Stimulated activated CD8-positive, alpha-beta memory T cell treated with anti-CD3 and anti-CD28 coated beads, Interleukin-15, amount 100 ng/mL, for 4 hours (primary cell): ENCODE measurements at places on chromosomes 1 and 21.

DNA sequence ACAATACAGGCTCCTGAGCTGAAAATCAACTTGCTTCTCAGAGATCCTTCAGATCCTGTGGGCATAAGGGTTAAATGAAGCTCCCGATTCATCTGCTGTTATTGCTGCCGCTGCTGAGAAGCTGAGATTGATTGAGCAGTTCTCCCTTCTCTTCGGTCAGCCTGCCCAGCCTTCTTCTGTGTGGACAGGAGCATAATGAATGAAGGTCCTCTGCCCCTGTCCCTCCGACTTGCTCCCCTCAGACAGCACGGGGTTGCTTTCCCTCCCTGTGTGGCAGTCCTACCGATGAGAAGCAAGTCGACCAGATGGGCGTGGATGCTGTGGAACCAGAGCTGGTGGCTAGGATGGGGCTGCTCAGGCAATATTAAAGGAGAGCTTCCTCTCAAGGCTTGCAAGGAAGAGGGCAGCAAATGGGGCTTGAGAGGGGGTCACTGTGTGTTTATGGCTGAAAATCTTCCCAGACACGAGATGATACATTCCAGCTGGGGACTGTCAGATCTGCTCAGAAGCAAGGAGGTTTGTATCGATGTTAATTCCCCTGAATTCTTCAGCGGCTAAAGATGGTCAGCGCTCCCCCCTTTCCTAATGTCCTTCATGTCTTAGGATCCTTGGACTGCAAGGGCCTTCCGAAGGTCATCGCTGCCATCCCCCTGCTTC, 63.9 kb upstream of the GOLT1A start:
- no peak for DNase-seq

DNA sequence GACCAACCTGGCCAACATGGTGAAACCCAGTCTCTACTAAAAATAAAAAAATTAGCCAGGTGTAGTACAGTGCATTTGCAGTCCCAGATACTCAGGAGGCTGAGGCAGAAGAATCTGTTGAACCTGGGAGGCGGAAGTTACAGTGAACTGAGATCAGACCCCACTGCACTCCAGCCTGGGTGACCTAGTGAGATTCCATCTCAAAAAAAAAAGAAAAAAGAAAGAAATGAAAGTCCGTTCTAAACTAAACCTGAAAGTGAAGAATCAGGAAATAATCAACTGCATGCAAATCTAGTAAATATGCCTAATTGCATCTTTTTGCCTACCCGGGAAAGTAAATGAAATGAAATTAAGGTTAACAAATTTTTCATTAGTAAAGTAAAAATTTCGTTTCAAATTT, 99.6 kb downstream of the ZZZ3 start:
- DNase-seq, result no peak

GRCh38 chr1:46096269-46097148, 35.9 kb downstream of the PIK3R3 start:
- DNase-seq, result no peak

- no peak for DNase-seq
Observed at GRCh38 chr21:14361958-14362357, 21.0 kb downstream of the HSPA13 start.

DNA sequence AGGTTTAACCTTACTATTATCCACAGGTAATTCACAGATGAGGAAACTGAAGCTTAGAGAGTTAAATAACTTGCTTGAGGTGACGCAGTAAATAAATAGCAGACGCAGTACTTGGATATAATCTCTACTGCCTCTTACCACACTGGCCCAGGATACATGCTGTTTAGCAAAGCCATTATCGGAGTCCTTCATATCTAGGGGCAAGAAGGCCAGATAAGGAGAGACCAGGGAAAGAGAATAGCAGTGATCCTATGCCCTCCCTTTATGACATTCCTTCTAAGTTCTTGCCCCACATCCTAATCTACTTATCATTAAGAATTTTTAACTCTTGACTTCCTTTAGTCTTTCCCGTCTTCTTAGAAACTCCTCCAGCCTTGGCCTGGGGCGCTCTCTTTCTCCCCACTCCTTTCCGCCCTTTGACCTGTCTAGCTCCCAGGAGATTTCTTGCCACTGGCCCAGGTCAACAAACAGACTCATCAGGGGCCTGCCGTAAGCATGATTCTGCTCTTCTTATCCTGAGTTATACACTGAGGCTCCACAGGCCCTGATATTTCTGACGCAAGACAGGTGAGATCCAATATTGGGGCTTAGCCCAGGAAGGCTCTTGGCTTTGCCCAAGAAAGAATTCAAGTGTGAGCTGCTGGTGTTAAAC, 11.4 kb upstream of the SLAMF1 start:
- DNase-seq, result no peak
